ENCODE measurements at places on chromosomes 1 and 21.

DNA sequence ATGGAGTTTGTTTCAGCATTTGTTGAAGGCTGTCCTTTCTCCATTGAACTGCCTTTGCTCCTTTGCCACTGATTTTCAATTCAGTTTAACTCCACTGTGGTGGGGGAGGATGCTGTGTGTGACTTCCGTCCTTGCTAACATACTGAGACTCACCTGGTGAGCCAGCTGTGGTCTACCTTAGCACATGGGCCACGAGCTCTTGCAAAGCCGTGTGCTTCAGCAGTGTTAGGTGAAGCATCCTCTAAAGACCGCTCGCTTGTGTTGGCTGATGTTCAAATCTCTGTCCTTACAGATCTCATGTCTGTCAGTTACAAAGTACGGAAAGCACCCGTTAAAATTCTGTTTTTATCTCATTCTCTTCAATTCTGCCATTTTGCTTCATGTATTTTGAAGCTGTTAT, 3.6 kb upstream of the SPATC1L start:
- DNase-seq, result no peak

DNA sequence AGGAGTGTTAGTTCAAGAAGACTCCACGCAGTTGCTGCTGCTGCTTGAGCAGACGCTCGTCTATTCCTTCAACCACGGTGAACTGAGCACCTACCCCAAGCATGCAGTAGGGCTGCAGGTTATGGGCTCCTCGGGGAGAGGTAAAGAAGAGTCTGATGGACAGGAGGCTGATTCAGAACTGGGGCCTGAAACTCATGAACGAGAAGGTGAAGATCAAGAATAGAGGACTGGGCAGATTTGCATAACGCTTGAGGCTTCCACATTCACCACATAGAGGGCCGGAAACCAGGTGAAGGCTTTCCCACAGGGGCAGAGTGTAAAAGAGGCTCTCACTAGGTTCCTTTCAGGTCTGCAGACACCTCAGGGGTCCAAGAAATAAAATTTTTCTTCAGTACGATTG, 9.1 kb downstream of the ABCA4 start:
- DNase-seq, result no peak

GRCh38 chr1:167687919-167688519, 33.8 kb upstream of the MPZL1 start:
- peak; percentile 85 for DNase-seq

DNA sequence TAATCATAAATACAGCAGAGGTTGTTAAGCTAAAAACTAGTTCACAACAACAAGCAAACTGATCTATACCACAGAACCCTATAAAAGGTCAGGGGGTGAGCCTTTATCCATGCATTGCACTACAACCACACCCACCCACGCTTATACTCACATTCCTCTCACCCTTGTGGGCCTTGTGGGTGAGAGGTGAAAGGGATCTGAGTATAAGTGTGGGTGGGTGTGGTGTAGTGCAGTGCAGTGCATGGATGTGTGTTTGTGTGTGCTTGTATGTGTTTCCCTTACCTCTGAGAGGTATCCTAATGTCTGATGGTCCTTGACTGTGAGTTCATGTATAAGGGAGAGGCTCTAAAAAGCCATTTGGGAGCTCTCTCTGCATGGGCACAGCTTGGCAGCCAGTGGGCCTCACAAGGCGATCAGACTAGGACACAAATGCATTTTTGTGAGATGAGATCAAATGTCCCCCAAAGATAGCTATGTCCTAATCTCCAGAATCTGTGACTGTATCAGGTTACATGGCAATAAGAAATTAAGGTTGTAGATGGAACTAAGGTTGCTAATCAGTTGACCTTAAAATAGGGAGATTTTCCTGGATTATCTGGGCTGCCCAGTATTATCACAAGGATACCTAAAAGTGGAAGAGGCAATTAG, 95.5 kb upstream of the DPT start:
- DNase-seq, result no peak

- no peak for DNase-seq
These were observed 60.9 kb downstream of the SLX9 start for GRCh38 chr21:45000637-45001133.

DNA sequence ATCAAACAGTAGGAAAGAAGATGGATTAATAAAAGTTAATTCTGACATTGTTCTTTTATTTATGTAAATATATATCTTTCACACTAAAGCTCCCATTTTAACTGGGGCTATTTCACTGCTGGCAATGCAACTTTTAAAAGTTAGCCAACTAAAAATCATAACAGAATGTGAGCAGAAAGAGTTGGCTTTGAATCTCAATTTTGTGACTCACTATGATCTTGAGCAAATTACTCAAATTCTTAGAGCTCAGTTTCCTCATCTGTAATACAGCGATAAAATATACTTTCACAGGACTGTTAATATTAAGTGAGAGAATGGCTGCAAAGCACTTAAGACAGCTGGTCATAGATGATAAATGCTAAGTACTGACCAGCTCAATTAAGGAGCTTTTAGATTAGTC, 10.8 kb downstream of the EFCAB14 start:
- DNase-seq, result no peak

DNA sequence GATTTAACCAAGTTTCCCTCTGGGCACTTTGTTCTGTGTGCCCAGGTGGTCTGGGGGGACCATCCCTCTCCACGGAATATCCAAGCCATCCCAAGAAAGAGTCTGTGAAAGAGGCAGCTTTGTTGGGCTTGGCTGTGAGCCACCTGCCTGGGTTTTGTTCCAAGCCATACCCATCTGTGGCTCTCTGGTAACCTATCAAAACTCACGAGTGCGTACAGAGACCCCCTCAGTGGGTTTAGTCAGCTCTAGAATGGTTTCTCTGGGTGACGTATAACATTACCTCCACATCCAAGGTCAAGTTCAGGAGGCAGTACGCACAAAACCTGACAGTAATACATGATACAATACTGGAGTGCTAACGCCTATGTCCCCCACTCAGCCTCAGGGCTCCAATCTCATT, 54.2 kb downstream of the DNTTIP2 start:
- DNase-seq, result no peak

DNA sequence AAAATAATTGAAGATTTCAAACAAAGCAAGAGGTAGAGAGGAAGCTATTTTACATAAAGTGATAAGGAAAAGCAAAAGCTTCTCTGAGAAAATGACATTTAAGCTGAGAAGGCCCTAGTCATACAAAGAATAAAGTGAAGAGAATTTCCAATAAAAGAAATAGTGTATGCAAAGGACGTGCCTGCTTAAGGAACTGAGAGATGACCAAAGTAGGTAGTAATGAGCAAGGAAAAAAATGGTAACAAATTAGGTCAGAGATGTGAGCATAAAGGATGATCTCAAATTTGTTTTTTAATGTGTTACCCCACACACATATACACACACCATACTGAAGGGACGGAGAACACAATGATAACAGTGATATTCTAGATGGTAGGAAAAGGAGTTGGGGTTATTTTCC, 46.4 kb downstream of the NRIP1 start:
- DNase-seq, result no peak

DNA sequence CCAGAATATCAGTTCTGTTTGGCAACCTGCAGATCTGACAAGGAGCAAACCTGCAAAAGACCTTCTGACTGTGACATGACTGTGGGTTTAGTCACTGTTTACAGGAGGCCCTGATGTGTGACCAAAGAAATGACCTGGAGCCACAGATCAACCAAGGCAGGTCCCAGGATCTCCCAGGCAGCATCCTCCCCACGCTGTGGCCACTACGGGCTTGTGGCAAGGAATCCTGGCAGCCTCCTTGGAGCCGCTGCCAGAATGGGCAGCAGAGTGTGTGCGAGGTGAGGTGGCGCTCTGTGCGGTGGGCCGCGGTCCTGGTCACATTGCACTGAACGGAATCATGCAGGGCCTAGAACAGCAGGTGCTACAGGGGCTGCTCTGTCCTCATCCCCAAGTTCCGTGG, 15.9 kb downstream of the MCM3AP start:
- DNase-seq, result no peak

- DNase-seq, result peak; percentile 14
These were observed 97.5 kb upstream of the CTTNBP2NL start for GRCh38 chr1:112298558-112298957.

DNA sequence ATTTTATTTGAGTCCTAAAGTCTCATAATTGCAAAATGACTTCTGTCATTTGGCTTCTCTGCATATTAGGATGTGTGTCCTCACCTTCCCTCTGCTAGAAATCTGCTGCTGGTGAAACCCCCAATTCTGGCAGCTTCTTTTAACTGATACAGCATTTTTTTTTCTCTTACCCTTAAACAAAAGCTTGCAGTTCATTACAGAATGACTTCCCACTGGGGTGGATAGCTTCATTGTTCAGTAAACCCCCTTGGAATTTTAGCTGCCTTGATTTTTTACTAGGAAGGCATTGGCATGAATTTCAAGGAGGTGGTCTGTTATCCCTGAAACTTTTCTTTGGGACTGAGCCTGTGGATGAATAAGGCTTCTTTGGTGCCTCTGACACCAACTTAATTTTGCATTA, 16.8 kb downstream of the TSEN15 start:
- no peak for DNase-seq

- no peak for DNase-seq
These were observed at the start of gene CFHR5 for GRCh38 chr1:196977278-196977677. TSS of gene CFHR5 (plus strand) at chr1:196977556. CDS start at chr1:196977665, 109 bp downstream.

- DNase-seq, result no peak
These were observed 58.6 kb upstream of the HIVEP3 start for GRCh38 chr1:41977326-41977725.

GRCh38 chr1:44613941-44614340, 60.3 kb downstream of the TMEM53 start:
- no peak for DNase-seq

DNA sequence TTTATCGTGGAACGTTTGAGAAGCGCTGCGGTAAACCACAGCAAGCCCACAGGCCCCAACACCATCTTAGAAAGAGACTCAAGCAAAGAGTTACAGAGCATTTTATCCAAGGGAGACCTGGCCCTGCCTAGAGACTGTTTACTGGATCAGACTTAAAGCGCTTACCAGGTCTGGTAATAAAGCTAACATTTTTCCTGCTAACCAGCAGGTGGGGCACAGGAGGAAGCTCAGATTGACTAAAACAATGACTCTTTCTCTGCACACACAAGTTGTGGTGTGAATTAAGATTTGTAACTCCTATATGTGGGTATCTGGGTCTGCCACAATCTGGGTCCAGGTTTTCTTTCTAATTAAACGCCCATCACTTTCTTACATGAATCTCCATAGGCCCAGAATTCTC, 136.5 kb upstream of the ETS2 start:
- peak; percentile 9 for DNase-seq

DNA sequence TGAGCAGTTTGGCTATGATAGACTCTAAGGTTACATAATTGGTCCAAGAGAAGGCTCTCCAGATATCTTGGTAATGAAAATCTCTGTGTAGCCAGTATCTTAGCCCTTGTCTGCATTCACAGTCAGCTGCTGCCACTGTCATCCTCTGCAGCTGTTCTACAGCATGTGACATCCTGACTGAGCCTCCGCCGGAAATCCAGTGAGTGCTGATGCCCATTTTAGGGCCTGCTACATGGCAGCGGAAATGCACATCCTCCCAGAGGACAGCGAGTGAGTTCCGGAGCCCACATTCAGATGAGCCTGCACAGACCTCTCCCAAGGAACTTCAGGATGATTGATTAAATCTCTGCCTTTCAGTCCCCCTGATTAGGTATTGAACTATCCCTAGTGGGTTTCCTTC, 237.1 kb downstream of the HHIPL2 start:
- DNase-seq, result peak; percentile 21

- DNase-seq, result no peak
These were observed 8.0 kb downstream of the S100A9 start for GRCh38 chr1:153365696-153366095.

- DNase-seq, result no peak
These were observed 49.6 kb downstream of the HLX start for GRCh38 chr1:220928725-220929300.

GRCh38 chr1:233328142-233328921, 808 bp downstream of the MAP3K21 start:
- DNase-seq, result peak; percentile 23

- no peak for DNase-seq
These were observed 87.1 kb upstream of the DISP3 start for GRCh38 chr1:11391886-11392285.

GRCh38 chr1:64171797-64172281, 31.6 kb upstream of the UBE2U start:
- no peak for DNase-seq

- no peak for DNase-seq
These were observed 8.8 kb upstream of the KLHL12 start for GRCh38 chr1:202935844-202936243.

- peak; percentile 81 for DNase-seq
These were observed 9.2 kb upstream of the SFPQ start for GRCh38 chr1:35202048-35202719.

- DNase-seq, result no peak
These were observed 576.6 kb downstream of the ADGRL2 start for GRCh38 chr1:82377201-82377884.

DNA sequence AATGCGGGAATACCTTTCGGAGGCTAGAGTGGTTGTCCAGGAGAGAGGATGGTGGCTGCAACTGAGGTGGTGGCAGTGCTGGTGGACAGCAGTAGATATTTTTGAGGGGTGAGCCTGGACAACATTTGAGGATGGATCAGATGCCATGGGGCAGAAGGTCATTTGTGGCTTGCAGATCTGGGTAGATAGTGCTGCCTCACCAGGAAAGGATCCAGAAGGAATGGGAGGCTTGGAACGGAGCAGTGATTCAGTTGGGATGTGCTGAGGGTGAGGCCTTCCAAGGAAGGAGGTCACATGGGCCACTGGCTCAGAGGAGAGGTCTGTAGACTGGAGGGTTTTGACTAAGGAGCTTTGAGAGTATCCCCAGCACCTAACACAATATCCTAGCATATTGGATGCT, 110.8 kb upstream of the KAZN start:
- DNase-seq, result no peak

DNA sequence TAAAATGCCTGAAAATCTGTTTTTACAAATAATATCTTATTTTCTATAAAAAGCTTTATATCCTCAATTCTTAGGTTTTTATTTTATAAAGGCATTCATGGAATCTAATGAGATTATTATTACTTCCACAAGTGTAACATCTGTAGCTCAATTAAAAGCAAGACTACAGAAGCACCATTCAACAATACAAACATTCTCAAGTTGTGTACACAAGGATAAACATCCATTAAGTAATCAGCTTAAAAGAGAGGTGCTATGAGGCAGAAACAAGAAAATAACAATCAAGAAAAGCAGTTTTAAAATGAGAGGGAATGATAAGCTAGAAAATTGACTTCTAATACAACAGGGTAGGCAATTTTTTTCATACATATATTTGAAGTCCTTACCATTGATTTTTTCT, 326.1 kb downstream of the MRPL39 start:
- no peak for DNase-seq

DNA sequence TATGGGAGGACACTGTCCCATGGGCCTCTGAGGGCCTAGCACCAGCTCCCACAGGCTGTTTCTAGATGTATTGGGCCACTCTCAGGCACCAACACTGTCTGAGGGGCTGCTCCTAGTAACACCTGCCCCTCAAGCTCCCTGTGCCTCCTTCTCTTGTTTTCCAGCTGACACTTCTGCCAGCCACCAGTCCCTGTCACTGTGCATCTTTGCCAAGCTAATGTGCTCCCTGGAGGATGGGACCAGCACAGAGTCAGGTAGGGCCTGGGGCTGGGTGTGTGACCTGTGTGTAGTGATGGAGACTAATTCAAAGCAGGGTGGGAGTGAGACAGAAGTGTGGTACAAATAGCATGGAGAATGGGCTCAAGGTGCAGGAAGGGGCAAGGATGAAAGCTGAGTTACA, 29.4 kb upstream of the MAGOH start:
- no peak for DNase-seq

GRCh38 chr1:145827966-145828365, 4.0 kb downstream of the POLR3C start:
- no peak for DNase-seq

GRCh38 chr1:68890736-68891135, 393.9 kb upstream of the DEPDC1 start:
- no peak for DNase-seq

GRCh38 chr1:39173995-39174380, 30.5 kb upstream of the MACF1 start:
- DNase-seq, result no peak

All from CD4-positive, alpha-beta T cell treated with Interleukin-10 for 1 hour (primary cell).